ENCODE measurements at places on chromosomes 7 and 10. TPM values are rescaled to one million over a fixed set of nuclear protein-coding genes. Genes with fewer than 3 reads are reported as not detected.

GRCh38 chr7:43647339-43647672 lies 64.4 kb downstream of the STK17A start:
- DNase-seq, result peak; percentile 47

Gene LIPF
- total RNA-seq, result not detected

DNA sequence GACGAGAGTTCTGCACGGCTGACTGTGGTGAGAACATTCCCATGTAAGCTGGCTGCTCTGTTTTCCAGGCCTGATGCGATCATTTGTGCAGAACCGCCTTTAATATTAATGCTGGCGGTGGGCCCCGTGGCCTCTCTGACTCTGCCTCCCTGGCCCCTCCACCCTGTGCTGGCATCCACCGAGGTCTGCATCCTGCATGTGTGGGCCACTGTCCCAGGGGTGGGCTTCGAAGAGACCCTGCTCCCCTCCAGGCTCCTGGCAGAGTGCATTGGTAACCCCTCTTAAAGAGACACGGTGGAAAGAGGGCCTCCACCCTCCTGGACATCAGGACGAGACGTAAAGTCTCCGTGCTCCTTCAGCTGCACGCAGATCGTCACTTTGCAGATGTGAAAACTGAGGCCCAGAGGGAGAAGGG lies 67.3 kb upstream of the FAM20C start:
- no peak for DNase-seq

DNA sequence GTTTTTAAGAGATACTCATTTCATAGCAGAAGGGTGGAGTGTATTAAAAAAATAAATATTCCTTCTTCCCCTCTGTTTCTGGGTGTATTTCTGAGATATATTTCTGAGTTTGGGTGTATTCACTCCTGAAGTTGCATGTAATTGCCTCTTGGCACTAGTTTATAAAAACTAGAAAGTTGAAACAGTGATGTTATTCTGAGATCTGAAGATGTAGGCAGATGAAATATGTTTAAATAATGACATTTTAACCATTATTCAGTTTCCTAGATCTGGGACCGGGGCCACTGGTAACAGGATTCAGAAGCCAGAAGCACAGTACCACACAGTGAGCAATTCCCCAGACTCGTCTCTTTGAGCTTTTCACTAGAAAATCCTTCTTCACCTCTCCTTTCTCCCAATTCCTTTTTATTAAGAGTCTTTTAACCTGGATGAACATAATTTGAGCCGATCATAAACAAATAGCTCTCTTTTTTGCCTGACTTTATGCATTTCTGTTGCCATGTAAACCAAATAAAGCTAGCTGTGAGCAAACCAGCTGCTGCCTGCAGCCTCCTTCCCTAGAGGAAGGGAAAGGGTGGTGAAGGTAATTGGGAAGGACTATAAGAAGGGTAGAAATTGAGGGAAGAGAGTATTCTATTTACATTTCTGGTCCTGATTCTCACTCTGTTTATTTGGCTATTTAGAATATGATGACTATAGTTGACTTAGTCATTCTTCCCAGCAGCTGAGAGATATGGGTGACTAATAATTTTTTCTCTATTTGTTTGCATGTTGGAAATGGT lies 101.8 kb upstream of the STRIP2 start:
- DNase-seq, result no peak

Gene ZNF804B
- total RNA-seq, result 0.10 TPM

GRCh38 chr10:5555881-5556280 lies 31.1 kb downstream of the CALML3 start:
- no peak for DNase-seq

DNA sequence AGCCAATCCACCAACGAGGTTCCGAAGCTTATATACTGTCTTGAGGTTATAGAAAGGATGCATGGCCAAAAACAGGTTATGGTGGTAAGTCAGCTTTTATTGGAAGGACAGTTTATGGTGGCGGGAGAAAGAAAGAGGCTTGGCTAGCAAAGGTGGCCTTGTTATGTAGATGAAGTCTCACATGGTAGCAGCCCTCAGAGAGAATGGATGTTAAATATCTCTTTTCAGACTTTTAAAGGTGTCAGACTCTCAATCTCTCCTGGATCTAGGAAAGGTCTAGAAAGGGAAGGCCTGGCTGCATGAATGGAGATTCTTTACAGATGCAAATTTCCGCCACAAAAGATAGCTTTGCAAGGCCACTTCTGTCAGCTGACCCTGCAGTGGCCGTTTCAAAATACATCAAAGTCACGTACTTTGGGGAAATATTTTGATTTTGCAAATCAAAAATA lies 333.8 kb downstream of the GALNT17 start:
- DNase-seq, result no peak

DNA sequence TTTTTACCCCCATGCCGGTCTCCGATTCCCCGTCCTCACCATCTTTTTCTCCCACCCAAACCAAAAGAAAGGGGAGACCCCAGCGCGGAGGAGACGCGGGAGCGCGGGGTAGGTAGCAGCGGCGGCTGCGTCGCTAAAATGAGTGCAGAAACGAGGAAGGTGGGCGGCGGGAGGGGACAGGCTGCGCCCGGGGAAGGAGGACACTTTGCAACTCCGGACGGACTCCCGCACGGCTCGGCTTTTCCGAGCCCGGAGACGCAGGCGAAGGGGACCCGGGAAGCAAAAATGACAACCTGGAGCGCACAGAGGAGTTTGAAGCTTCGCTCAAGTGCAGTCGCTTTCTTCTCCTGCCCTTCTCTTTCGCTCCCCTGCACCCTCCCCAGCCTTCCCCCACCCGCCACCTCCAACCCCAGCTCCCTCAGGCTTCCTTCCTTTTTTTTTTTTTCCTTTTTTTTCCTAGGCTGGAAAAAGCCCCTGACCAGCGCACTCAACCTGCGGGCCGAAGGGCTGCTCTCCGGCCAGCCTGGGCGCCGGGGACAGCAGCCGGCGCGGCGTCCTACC lies 453 bp downstream of the SFMBT2 start:
- peak; percentile 43 for DNase-seq

Gene NODAL
- total RNA-seq, result not detected

GRCh38 chr7:4163565-4164203 lies 518.4 kb upstream of the FOXK1 start:
- DNase-seq, result no peak

Gene GPR15LG
- not detected for total RNA-seq

Gene NDUFB2
- 127 TPM for total RNA-seq

DNA sequence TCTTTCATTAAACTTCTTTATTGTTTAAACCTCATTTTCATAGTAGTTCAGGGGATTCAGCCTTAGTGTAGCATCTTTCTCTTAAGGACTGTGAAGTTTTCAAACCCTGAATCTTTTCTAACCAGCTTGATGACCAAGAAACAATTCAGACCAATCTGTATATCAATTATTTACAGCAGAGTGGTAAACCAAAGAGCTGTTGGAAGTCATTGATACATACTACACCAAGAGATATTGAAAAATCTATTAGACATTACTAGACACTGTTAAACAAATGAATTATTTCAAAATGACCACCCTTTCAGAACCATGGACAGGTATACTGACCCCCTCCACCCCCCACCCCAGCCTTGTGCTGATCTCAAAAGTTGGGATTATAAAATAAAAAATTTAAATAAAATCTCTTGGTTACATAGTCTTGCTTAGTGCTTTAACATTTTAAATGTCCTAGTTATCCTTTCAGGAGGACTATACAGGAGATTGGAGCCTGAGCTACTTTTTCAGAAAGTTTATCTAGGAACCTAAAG lies 143.9 kb upstream of the LSM8 start:
- no peak for DNase-seq

DNA sequence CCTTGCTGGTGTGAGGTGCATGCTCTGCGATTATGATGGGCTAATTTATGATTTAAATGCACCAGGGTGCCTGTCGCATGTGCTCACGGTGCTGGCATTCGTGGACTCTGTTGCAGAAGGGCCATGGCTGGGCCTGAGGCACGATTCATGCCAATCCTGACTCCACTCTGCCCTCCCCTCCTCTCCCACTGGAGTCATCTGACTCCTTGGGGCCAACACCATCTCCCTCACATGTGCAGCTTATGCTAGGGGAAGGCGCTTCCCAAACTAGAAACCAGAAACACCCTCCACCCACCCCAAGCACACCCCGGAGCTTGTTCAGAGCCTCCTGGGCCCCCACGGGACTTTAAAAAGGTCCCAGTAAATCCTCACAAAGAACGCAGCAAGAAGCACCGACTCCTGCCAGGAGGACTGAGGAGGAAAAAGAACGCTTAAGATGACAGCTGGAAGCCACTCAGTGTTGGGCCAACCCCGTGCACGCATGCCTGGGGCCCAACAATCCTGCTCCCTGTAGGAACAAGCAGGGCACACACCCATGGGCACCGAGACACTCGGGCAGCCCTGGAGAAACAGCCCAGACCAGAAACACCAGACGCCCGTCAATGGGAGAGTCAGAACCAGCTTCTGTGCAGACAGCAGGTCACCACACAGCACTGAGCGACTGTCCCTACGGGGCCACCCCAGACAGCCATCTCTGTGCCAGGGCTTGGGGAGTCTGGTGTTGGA lies 14.1 kb downstream of the BRI3 start:
- no peak for DNase-seq

- no peak for DNase-seq
These were observed 35.9 kb downstream of the PPP2R2D start for GRCh38 chr10:131936736-131937135.

- DNase-seq, result no peak
These were observed 9.2 kb upstream of the DDIT4 start for GRCh38 chr10:72264536-72264935.

GRCh38 chr7:105602325-105603305 lies 21.3 kb upstream of the EFCAB10 start:
- no peak for DNase-seq

Gene SRRM3
- 154 TPM for total RNA-seq

GRCh38 chr7:128407751-128408708 lies 1.8 kb downstream of the IMPDH1 start:
- no peak for DNase-seq

GRCh38 chr10:123995461-123996131 lies 97.8 kb downstream of the CHST15 start:
- DNase-seq, result peak; percentile 82

GRCh38 chr10:110269374-110270318 lies 35.1 kb downstream of the SMNDC1 start:
- DNase-seq, result no peak

DNA sequence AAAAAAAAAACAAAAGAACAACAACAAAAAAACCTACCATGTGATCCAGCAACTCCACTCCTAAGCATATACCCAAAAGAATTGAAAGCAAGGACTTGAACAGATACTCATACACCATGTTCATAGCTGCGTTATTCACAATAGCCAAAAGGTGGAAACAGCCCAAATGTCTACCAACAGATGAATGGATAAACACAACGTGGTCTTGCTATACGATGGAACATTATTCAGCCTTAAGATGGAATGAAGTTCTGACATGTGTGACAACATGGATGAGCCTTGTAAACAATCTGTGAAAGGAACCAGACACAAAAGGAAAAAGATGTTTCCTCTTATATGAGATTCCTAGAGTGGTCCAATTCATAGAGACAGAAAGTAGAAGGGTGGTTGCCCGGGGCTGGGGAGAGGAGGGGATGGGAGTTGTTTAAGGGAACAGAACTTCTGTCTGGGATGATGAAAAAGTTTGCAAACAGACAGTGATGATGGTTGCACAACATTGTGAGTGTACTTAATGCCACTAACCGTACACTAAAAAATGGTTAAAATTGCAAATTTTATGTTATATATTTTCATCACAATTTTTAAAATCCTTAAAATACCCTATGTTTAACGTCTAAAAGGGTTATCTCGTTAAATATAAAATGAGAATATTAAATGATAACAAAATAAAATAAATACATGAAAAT lies 11.6 kb downstream of the CLEC2L start:
- no peak for DNase-seq

Gene SEMA3D
- 13.6 TPM for total RNA-seq

Gene SFTPA1
- total RNA-seq, result not detected

Gene TMEM176A
- 1.3 TPM for total RNA-seq

Gene SMKR1
- 0.98 TPM for total RNA-seq

DNA sequence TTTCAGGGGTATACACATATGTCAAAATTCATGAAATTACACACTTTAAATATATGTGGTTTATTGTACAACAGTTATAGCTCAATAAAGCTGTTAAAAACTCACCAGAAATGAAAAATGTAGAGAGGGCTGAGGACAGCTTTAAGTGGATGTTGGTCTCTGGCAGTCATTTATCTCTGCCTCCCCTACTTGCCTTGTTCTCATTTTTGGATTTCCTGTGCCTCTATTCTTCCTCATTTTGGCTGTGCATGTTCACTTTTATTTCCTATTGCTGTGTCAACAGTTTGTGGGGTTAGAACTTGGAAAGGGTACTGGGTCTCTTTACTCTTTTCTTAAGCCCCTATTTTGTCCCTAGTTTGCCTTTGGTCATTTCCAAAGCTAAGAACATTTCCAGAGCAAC lies 18.6 kb upstream of the MEST start:
- DNase-seq, result no peak

Gene RARRES2
- 0.86 TPM for total RNA-seq

DNA sequence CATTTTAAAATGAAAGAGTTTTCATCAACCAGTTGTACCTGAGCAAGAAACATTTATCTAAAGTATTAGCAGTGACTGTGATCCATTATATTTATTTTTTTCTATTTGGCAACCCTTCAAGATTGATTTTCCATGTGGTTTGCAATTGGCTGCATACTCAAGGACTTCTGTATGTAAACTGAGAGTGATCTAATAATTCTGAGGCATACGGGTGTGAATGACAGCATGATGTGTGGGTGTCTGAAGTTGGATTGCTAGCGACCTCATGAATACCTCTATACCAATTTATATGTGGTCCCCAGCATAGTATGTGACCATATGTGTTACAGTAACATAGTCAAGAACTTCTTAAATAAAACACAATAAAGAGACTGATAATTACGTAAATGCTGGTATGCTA lies 8.2 kb upstream of the MPP7 start:
- no peak for DNase-seq

Gene CYP3A5
- total RNA-seq, result not detected

GRCh38 chr10:1406132-1406966 lies 331.0 kb downstream of the ADARB2 start:
- DNase-seq, result no peak

DNA sequence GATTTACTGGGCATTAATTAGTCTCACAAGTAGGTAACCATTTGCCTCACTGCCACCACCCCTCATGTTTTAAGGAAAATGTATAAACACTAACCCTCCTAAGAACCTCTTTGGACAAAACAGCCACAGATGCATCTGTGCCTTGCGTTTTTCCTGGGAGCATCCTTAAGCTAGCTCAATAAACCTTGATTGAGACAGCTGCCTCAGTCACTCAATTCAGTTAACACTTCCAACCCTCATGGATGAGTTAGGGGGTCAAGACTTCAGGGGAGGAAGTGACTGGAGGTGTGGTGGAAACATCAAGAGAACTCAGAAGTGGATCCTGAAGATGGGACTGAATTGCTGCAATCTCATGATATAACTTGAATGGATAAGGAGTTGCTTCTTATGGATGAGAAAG lies 31.5 kb downstream of the CUL2 start:
- DNase-seq, result no peak

Gene ARL5B
- total RNA-seq, result 41.4 TPM

Gene ADCY1
- total RNA-seq, result 51.9 TPM
